H9 (cell line): ENCODE measurements at places on chromosomes 6 and 20. TPM values are rescaled to one million over a fixed set of nuclear protein-coding genes. Genes with fewer than 3 reads are reported as not detected.

- no peak for DNase-seq
Measured at GRCh38 chr6:4924661-4925271, 79.1 kb downstream of the RPP40 start.

DNA sequence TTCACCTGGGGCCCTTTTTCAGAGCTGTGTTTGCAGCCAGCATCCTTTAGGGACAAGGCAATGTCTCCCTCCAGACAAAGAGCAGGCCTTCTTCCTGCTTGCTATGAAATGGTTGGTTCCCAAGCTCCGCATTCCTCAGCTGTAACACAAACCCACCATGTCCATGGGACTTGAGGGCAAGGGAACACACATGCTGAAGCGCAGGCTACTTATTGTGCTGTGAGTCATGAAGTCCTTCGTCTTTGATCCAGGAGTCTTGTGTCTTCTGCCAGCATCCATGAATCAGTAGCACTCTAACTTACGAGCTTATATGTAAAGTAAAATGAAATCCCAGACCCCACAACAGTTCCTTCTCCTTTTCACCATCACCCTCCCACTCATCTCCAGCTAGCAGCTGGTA, 59.0 kb downstream of the ANKRD60 start:
- no peak for DNase-seq

DNA sequence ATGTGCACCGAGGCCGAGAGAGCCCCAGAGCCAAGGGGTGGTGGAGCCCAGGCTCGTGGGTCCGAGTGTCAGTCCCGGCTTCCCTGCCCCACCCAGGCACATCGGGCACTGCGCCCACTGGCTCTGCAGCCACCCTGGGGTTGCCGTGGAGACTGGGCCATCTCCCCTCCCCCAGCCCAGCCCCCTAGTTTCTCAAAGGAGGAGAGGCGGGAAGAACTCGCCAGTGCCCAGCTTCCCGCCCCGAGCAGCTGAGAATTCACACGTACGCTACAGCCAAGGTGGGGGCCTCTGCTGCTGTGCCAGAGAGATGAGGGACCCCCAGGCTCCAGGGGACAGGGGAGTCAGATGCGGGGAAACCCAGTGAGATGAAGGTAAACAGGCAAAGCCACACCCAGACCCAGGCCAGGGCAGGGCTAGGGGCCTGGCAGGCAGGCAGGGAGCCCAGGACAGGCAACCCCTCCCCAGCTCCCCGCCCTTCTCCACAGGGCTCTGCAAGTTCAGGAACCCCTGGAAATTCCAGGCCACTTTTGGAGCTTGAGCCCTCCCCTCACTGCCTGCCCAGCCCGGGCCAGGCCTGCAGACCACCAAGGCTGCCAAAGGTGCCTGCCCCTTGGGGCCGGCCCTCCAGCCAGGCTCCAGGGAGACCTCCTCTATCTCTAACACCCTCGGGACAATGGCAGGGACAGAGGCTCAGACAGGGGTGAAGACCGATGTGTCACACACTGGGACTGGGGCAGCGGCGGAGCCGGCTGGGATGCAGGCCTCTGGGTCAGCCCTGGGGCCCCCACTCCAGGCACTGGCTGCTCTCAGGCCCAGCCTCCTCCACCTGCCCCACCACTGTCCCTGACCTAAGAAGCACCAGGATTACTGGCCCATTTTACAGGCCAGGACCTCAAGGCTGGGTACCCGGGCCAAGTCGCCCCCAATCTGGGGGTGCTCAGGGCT, 6.0 kb downstream of the LAMA5 start:
- peak; percentile 73 for DNase-seq

The CYP21A2 gene
- not detected in 2 replicates for total RNA-seq

GRCh38 chr20:24060851-24061590, 72.4 kb upstream of the GGTLC1 start:
- DNase-seq = peak; percentile 67

DNA sequence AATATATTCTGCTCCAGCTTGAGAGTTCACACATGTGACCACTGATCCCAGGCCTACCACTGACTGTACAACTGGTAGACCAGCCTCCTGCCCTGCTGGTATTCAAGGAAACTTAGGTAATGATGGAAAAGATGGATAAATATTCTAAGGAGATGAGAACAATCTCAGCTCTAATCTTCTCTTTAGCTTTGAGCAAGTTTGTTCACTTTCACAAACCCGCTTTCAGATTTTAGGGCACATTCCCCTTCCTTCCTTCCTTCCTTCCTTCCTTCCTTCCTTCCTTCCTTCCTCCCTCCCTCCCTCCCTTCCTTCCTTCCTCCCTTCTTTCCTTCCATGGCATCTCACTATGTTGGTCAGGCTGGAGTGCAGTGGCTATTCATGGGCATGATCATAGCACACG, 88.2 kb upstream of the PHACTR1 start:
- no peak for DNase-seq

- DNase-seq = peak; percentile 33
Measured at GRCh38 chr6:119148098-119148824, 69.8 kb upstream of the FAM184A start.

DNA sequence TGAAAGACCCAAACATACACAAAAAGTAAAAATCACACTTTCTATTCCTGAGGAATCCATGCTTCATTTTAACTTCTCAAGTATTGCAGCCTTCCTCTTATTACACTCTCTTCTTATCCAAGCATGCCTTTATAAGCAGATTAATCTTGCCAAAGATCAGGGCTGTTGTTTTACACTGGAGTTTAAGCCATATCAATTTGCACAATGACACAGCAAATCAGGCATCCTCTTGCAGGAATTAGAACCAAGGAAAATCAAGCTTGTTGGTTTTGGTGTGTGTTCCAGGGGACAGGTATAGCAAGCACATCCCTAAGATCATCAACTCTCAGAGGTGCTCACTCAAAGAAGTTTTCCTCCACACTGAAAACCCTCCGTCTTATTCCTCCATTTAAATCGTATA, 69.5 kb downstream of the CYP39A1 start:
- DNase-seq = no peak

DNA sequence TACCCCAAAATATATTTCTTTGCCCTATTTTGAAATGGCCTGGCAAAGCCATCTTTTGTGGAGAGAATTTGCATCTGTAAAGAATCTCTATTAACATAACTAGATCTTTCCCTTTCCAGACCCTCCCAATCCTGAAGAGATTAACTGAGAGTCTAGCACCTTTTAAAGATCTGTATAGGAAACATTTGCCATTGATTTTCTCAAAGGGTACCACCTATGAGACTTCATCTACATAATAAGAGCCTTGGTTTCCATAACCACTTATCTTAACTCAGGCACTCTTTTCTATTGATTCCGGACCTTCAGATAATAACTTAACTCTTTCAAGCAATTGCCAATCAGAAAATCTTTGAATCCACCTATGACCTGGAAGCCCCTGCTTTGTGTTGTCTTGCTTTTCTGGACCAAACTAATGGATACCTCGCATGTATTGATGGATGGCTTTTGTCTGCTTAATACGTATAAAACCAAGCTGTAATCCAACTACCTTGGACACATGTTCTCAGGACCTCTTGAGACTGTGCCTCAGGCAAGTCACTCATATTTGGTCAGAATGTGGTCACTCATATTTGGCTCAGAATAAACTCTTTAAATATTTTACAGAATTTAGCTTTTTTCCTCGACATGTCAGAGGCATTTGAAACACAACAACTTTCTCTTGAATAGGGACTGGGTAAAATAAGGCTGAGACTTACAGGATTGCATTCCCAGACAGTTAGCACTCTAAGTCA, 31.4 kb downstream of the SLC22A2 start:
- DNase-seq = no peak

DNA sequence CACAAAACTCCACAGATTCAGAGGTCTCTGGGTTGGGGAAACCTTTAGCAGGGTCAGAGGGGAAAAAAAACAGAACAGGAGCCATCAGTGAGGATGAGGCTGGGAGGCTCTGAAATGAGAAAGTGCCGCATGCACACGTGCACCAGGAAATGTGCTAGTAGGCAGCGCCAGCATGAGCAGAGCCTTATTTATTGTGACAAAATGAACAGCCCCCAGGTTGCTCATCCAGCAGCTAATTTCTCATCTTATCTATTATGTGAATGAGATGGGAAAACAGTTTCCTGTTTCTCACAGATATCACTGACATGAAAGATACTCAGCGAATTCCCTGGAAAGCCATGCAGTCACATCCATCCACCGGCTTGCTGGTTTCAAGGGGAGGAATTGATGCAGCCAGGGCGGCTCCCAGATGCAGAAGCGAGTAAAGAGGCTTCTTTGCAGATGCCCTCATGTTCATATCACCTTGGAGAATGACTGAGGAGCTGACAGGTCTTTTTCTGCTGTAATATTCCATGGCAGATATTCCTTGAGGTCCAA, 176.1 kb downstream of the MBOAT1 start:
- no peak for DNase-seq

GRCh38 chr20:36152261-36152660, 2.3 kb upstream of the EPB41L1 start:
- DNase-seq = no peak

The SCRT2 gene
- total RNA-seq = not detected in 2 replicates

DNA sequence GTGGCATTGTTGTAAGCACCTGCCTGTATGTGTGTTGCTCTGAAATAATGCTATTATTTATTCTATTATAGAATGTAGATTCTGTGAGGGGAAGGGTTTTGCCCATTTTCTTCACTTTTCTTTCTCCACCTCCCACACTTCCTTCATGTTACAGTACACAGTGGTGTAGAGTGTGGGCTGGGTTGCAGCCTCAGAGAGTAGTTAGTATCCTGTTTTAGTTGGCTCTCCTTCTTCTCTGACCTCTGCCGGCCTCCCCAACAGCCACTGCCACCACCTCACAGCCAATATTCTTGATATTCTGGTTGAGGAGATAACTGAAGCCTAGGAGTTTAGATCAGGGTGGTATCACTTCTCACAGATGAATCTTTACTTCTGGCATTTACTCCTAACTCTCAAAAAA, 143.4 kb downstream of the BCKDHB start:
- no peak for DNase-seq

The SLPI gene
- total RNA-seq = not detected in 2 replicates

GRCh38 chr20:36538026-36538722, 3.1 kb upstream of the MYL9 start:
- no peak for DNase-seq

- peak; percentile 54 for DNase-seq
Measured at GRCh38 chr20:5000263-5001173, 792 bp downstream of the SLC23A2 start.
